ENCODE measurements at places on chromosomes 1 and 21.

DNA sequence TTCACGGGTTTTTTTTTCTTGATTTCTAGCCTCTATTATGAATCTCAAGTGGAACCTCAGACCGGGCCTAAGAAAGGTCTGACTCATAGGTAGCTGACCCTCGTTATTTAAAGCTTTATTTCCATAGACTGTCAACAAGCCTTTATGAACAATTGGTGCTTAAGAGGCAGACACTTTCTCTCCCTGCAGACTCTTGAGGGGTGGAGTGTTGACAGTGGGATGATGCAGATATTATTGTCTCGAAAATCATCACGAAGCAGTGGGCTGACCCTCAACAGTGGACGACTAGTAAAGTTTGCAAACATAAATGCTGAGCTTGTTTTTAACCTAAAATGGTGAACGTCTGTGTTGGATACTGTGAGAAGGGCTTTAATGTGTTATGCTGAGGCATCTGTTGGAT is 1.8 kb downstream of the SFT2D2 start:
- no peak for DNase-seq
- H3K27me3 ChIP-seq = no peaks in the 10 kb centered on the region
- peak overlapping the region; percentile 62 for H3K27ac ChIP-seq
- peak overlapping the region; percentile 85 for H3K4me3 ChIP-seq

GRCh38 chr1:221598122-221598521 is 143.8 kb downstream of the DUSP10 start:
- H3K4me1 ChIP-seq = no peaks in the 10 kb centered on the region
- no peaks in the 10 kb centered on the region for H3K36me3 ChIP-seq
- no peak for DNase-seq
- H3K27me3 ChIP-seq = no peaks in the 10 kb centered on the region

DNA sequence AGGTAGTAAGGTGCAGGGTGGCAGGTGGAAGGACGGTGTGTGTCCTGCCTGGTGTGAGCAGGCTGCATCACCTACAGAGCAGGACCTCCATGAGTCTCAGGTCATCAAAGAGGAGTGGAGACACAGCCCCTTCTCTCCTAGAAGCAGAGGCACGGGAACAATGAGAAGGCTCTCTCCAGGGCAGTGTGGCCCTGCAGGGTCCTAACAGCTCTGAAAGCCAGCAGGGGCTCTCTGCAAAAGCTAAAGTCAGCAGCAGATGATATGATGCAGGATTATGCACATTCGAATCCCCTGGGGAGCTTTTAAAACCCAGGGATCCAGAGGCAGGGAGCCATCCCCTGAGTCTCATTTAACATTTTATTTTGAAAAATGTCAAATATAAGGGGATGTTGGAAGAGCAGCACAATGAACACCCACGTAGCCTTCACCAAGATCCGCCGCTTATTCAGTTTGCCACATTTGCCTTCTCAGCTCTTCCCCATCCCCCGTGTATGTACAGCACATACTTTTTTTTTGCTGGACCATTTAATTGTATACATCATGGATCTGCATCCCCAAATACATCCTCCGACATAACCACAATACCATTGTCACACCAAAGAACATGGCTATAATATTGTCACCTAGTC is 88.1 kb downstream of the CNIH3 start:
- H3K4me3 ChIP-seq = no peak overlapping the region
- H3K4me1 ChIP-seq = no peaks in the 10 kb centered on the region
- no peaks in the 10 kb centered on the region for H3K27me3 ChIP-seq
- no peaks in the 10 kb centered on the region for H3K36me3 ChIP-seq
- DNase-seq = no peak

DNA sequence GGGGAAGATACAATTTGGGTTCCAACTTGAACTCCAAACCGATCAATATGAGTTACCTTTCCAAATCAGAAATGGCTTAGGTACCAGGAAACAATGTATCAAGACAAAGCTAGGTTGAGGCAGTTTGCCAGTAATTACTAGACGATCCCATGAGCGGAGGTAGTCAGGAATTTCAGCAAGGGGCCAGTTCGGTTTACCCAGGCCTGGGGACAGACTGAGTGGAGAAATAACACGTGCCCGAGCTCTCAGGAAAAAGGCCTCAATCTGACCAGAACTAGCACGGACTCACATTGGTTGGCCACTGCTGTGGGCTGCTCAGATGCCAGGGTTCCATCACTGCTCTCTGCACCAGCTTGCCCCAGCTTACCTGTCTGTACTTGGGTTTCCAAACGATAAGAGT is 15.3 kb downstream of the CLSTN1 start:
- no peak overlapping the region for H3K27ac ChIP-seq
- H3K27me3 ChIP-seq = no peaks in the 10 kb centered on the region
- H3K36me3 ChIP-seq = no peaks in the 10 kb centered on the region
- DNase-seq = no peak

GRCh38 chr1:160664573-160665051 is 17.8 kb upstream of the SLAMF1 start:
- H3K4me1 ChIP-seq = no peaks in the 10 kb centered on the region
- DNase-seq = no peak
- no peak overlapping the region for H3K27ac ChIP-seq
- H3K27me3 ChIP-seq = no peaks in the 10 kb centered on the region
- H3K4me3 ChIP-seq = no peak overlapping the region

GRCh38 chr1:34827341-34827941 is 32.1 kb downstream of the SMIM12 start:
- H3K36me3 ChIP-seq = no peaks in the 10 kb centered on the region
- no peak overlapping the region for H3K27ac ChIP-seq
- no peaks in the 10 kb centered on the region for H3K27me3 ChIP-seq
- H3K4me3 ChIP-seq = no peak overlapping the region
- H3K4me1 ChIP-seq = no peaks in the 10 kb centered on the region

DNA sequence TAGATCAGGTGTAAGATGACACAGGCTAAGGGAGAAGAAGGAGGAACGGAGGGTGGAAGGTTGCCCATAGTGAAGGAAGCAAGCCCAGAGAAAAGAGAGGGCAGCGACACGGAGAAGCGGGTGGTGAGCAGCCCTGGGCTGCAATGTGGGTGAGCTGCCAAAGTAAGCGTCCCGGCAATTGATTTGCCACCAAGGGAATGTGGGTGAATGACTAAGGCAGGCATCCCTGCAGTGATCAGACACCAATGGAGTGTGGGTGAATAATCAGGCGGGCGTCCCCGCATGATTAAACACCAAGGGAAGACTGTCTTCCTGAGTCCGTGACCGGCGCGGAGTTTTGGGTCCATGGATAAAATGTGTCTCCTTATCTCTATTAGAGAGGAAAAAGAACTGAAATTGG is 79.6 kb downstream of the UCHL5 start:
- H3K27me3 ChIP-seq = no peaks in the 10 kb centered on the region
- H3K4me3 ChIP-seq = no peak overlapping the region
- no peaks in the 10 kb centered on the region for H3K36me3 ChIP-seq
- no peak for DNase-seq

GRCh38 chr1:237386362-237387143 is 344.6 kb downstream of the RYR2 start:
- no peaks in the 10 kb centered on the region for H3K4me1 ChIP-seq
- no peaks in the 10 kb centered on the region for H3K36me3 ChIP-seq
- no peak overlapping the region for H3K27ac ChIP-seq
- no peaks in the 10 kb centered on the region for H3K27me3 ChIP-seq

DNA sequence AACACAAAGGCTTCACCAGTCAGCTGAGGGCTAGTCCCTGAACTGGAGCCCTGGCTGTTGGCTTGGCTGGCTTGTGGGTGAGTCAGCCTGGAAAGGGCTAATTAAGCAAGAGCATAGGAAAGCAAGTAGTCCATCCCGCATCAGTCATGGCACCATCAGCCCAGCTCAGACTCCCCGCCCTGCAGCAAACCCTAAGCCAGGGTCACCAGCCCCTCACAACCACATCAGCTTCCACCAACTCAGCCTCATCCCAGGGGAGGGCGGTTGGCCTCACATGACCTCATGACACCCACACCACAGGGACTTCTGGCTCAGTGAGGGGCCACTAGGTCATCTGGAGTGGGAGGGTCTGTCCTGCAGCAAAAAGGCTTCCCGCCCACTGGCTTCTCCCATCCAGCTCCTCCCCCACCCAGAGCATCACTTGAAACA is 7.0 kb upstream of the SPATC1L start:
- no peak overlapping the region for H3K4me3 ChIP-seq
- H3K27me3 ChIP-seq = no peaks in the 10 kb centered on the region

DNA sequence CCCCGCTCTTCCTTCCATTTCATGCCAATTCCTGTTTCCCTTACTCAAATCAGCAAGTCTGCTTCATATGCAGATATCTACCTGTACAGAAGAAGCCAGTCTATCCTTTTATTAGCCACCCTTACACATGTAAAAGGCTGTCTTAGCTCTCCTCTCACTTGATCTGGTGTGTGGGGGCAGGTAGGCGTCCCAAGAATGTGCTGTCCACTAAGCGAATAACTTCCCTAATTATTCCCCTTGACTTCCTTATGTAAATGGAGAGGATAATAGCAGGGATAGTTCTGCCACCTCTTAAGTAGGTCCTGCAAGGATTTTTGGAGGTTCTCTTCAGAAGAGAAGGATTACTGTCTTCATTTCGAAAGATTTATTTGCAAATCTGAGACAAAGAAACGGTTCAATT is 160.4 kb downstream of the TTLL7 start:
- peaks cover 19% of the 10 kb centered on the region for H3K27me3 ChIP-seq
- H3K4me3 ChIP-seq = no peak overlapping the region
- no peaks in the 10 kb centered on the region for H3K36me3 ChIP-seq
- H3K27ac ChIP-seq = no peak overlapping the region
- no peak for DNase-seq

DNA sequence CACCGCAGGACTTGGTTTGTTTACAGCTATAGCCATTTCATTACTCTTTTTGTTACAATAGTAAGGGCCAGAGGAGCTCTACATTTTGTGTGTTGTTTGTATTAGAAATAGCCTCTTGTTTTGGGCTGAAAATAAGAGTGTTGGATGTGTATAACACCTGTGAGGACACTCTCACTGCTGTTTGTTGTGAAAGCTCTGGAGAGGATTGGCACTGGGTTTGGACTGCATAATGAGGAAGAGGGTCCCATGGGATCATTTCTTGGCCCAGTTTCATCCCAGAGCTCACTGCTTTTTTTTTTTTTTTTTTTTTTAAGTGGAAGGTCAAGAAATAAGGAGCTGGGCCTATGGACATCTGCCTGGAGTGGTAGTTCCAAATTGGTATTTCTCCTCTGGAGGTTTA is 61.6 kb upstream of the KIAA0040 start:
- DNase-seq = no peak
- H3K27ac ChIP-seq = no peak overlapping the region
- H3K4me1 ChIP-seq = no peaks in the 10 kb centered on the region
- no peaks in the 10 kb centered on the region for H3K36me3 ChIP-seq
- H3K27me3 ChIP-seq = no peaks in the 10 kb centered on the region

DNA sequence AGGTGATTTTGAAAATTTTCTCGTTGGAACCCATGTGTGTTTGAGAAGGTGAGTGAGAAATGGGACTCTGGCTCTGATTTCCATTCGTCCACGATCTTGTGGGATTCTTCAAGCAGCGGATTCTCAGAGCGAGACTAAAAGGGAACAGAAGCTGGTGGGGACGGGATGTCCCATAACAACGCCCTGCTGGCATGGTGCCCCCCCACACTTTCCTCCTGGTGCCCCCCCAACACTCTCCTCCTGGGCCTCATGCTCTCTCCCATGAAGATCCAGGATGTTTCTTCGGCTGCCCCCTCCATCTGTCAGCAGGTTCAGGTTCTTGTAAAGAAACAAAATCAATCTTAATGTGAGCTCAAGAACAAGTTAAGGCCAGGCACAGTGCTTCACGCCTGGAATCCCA is 29.1 kb downstream of the PRDM15 start:
- no peak for DNase-seq
- no peak overlapping the region for H3K4me3 ChIP-seq
- no peaks in the 10 kb centered on the region for H3K36me3 ChIP-seq
- no peak overlapping the region for H3K27ac ChIP-seq
